Effector CD8-positive, alpha-beta T cell (primary cell): ENCODE measurements at places on chromosomes 3 and 15.
A peak's percentile ranks its signal among the peaks of the same experiment; 100 is the strongest.

DNA sequence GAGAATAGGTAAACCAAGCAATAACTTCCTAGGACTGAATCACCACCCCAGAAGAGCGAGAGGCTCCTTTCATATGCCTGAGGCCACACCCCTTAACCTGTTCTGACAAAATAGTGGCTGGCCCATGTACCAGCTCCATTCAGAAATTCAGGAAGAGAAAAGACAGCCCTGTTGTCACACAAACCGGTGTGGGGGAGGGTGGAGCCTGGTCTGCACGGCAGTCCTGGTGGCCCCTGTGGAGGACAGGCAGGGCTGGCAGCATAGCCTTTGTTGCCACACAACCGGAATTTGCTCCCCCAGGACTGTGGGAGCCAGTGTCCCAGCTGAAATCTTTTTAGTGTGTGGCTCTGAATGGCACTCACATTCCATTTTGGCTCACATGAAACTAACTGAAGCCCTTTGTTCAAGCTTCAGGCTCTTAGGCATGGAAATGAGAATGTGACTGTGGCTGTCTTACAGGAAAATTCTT is 23.8 kb downstream of the RLBP1 start:
- DNase-seq: no peak

GRCh38 chr15:91302588-91303439 is 202.8 kb downstream of the SV2B start:
- DNase-seq: no peak

- DNase-seq: no peak
These were observed 40.6 kb upstream of the FXR1 start for GRCh38 chr3:180871901-180872300.

DNA sequence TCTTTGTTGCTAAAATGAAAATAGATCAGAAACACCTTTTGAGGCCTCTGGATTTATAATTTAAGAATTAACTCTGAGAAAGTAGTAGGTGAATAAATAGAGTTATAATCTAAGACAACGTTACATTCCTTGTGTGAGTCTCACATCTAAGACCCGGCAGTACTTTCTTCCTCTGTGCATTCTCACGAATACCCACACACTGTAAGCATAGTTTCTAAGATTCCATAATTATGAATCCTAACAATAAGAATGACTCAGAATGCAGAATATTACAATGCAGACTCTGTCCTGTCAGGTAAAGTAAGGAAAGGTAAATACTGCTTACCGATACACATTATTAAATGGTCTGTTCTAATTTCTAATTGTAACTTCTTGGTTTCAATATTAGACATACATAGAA is 257.7 kb upstream of the CNTN6 start:
- DNase-seq: no peak

- DNase-seq: no peak
These were observed 70.0 kb upstream of the CBLB start for GRCh38 chr3:105938806-105939205.

GRCh38 chr3:130565224-130565623 is 48.2 kb downstream of the COL6A6 start:
- no peak for DNase-seq

DNA sequence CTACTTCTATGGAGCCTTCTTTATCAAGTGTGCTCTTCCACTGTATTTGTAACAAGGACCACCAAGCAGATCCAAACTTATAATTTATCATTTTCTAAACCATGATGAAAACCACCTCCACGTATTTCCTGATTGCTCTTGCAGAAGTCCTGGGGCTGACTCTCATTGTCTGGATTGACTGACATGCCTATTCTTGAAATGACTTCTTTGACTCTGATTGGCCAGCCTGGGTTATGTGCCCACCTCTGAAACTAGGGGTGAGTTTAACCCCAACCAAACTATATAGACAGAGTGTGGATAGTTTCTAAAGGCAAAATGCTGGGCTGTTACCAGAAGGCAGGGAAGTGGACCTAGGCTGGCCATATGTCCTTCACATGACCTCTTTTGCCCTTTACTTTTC is 12.7 kb downstream of the TMPRSS7 start:
- DNase-seq: no peak

DNA sequence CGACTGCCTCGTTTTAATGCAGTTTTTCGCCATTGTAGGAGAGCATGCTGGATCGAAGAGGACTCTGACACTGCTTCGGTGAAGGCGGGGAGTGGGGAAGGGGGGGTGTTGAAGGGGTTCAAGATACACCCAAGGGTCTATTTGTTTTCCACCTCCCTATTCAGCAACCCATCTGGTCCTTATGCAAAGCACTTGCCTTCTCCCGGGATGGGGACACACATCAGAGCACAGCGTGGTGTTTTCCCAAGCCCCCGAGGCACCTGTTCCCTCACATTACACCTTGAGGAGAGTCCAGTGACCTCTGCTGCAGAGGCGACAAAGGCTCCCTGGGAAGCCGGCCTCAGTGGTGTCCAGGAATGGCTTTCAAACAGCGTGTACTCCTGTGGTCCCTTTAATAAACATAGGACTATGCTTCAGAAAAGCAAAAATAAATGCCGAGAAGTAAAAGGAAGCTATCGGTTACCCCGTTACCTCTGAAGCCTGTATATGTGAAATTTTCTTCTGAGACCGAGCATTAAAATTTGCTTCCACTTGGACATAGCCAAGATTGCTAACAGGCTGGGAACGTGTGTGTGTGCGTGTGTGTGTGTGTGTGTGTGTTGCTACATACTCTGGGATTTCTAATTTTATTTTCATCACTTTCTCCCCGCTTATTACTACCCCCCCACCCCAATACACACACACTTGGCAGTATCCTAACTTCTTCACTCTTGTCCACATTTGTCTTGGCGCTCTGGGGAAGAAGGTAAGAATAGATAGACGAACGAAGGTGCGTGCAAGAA is 53.2 kb downstream of the CCDC54 start:
- no peak for DNase-seq

GRCh38 chr15:48570822-48571221 is 74.7 kb downstream of the FBN1 start:
- DNase-seq: no peak

DNA sequence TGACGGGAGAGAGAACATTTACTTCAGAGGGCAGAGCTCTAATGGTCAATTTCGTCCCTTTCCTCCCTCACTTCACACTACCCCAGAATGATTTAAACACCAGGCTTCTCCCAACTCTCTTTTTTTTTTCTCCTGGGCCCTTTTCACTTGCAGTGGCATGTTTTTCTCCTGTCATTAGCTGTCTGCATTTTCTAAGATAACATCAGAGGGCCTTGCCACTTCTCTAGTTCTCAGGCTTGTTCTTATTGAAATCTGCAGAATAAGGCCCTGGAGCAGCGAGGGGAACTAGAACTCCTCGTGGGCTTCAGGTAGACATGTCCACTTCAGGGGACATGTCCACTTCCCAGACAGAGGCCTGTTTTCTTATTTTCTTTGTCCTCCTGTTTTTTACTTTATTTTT is 514.4 kb upstream of the TBL1XR1 start:
- no peak for DNase-seq

DNA sequence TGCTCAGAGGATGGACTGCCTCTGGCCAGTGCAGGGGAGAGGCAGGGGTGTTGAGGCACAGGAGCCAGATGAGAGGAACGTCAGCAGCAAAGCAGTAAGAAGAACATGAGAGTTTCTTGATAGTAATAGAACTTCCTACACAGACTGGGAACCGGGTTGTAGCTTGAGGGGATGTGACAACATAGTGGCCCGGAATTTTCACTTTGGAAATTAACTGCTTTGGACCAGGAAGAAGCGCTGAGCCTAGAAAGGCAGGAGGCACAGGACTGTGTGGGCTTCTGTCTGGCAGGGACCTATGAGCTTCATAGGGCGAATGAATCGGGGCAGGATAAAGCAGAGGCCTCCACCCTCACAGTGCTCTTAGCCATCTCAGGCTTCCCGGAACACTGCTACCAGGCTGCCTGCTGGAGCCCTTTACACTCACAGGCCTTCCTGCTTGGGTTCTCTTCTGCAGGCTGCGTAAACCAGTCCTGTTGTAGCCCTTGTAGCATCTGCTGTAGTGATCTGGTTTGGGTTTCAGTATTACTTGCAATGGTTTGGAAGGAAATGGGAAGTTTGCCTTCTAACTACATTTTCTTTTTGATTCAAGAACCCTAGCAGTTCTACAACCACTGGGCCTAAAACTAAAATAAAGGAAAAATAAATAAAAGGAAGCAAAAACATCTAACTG is 3.3 kb upstream of the ADPGK start:
- no peak for DNase-seq

GRCh38 chr15:80864666-80865065 is 85.5 kb downstream of the CEMIP start:
- no peak for DNase-seq

- DNase-seq: no peak
These were observed at the start of gene LRRC2 for GRCh38 chr3:46566040-46566641. LRRC2 (minus strand) TSS chr3:46566302; CDS start chr3:46551591, 14,711 bp downstream.

DNA sequence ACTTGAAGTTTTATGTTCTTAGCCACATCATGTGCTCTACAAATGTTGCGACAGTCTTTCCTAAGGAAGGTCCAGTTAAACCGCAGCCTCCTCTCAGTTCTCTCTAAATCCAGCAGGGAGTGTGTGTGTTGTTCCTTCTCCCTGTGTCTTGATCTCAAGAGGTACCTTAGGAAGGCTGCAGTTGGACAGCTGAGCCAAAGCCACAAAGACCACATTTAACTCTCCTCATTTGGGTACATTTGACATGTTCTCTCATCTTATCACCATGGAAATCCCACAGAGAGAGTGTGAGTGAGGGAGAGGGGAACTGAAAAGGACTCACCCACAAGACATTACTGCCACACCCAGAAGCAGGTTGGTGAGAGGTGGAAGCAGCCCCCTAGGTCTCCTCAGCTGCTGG is 79.5 kb downstream of the CD200R1L start:
- DNase-seq: no peak

- DNase-seq: no peak
These were observed at the start of gene GHSR for GRCh38 chr3:172447611-172448579. GHSR (minus strand) TSS chr3:172448456; CDS start chr3:172448413, 43 bp downstream.

DNA sequence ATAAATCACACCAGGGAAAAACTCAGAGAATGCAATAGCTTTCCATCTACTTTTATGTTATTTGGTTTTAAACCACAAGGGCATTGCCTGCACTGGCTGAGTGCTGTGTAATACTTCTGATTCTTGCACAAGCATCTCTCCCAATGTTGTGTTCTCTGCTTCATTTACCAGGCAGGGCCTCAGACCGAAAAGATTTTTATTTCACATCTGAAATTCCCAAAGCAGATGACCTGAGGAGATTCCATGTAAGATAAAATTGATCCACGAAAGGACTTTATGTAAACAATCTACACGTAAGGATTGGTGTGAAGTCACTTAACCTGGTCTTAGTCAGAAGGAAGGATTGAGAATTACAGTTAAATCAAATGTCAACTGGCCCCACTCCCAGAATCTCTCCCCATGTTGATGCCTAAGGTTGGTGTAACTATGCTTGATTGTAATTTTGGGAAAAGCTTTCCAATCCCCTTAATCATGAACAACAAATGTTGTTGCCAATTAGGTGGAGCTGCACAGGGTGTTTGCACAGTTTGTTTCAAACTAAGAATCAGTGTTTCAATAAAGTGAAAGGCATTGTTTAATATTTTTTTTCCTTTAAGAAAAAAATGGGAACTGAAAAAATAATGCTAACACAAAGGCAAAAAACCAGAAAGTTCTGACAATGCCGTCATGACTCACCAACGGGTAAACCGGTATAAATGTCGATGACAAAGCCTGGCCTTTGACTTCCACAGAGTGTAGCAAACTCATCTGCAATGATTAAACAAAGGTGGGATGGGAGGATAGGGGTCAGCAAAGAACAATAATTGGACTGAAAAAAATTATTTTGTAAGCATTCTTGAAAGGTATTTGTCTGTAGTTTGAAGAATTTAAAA is 128.6 kb downstream of the DUT start:
- DNase-seq: no peak

GRCh38 chr3:40309925-40310695 is 603 bp downstream of the EIF1B start:
- DNase-seq: peak; percentile 20

DNA sequence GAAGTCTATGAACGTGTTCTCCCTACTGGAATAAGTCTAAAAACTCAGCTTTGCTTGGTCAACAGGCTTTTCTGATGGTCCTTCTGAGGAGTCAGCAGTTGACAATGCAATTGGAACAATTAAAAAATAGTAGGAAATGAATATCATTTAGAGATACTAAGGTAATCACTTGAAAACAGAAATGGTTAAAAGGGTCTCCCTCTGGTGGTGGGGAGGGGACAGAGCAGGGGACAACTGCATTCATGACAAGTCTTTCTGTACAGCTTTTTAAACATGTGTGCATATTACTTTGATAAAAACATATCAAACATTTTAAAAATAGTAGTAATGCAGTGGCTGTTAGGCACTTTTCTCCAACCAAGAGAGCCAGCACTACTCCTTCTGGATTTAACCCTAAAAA is 119.9 kb upstream of the FHIT start:
- no peak for DNase-seq

- DNase-seq: no peak
These were observed 75.0 kb downstream of the COL6A5 start for GRCh38 chr3:130420466-130420865.

DNA sequence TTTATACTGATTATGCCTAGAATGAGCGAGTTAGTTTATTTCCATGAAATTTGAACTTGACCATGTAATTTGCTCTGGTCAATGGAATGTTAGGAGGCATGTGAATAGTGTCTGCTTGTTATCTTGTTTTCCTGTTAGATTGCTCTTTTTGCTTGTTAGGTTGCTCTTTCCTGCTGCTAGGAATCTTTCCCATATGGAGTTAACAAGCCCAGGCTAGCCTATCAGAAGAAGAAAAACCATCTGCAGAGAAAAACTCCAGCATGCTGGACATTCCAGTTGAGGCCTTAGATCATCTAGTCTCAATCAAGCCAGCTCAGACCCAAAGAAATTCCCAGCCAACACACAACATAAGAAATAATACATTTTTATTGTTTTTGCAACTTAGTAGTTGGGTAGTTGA is 470.2 kb upstream of the AGTR1 start:
- DNase-seq: no peak

DNA sequence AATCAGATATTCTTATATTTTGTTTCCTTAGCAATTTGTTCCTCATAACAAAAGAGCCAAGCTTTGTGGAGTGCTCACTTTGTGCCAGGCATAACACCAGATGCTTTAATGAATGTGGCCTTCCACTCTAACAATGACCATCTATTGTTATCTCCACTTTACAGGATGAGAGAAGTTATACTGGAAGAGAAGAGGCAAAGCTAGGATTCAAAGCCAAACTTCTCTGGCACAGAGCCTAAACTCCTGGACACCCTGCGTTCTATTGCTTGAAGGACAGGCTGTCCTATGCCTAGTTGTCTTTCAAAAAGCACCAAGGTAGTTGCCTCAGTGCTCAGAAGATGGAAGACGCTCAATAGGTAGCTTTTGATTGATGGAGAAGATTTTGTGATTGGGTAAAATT is 123.2 kb upstream of the FEZF2 start:
- DNase-seq: no peak

DNA sequence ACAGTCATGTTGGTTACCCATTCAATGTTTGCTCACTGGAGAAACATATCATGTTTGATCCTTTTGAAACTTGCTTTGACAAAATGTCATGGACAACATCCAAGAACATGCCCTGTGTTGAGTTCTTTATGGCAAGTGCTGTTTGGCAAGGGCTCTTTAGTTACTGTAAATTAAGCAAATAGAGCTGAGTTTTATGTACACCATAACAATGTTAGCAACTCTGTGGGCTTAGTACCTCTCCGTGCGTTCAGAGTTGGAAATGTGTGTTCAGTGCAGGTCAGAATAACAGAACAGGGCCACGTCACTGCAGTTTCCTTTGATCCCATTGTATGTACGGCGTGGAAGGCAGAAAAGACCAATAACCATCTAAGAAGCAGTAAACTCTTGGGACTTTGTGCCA is 132.5 kb downstream of the MYRIP start:
- DNase-seq: no peak

- no peak for DNase-seq
These were observed 46.7 kb downstream of the PARP14 start for GRCh38 chr3:122727294-122727693.
